Sigmoid colon (tissue), 7 donors: ENCODE measurements at places on chromosomes 5 and 9. TPM values are rescaled to one million over a fixed set of nuclear protein-coding genes. Genes with fewer than 3 reads are reported as not detected.
A peak's percentile ranks its signal among the peaks of the same experiment; 100 is the strongest.

- H3K27me3 ChIP-seq, result no peaks in the 10 kb centered on the region
- no peak for DNase-seq
- H3K36me3 ChIP-seq, result no peaks in the 10 kb centered on the region
- peaks cover 4% of the 10 kb centered on the region for H3K4me1 ChIP-seq
Measured at GRCh38 chr9:100730086-100730485, 152.2 kb downstream of the CAVIN4 start.

- no peak overlapping the region for H3K27ac ChIP-seq
- no peaks in the 10 kb centered on the region for H3K4me1 ChIP-seq
- H3K27me3 ChIP-seq, result no peaks in the 10 kb centered on the region
Measured at GRCh38 chr5:150352244-150353031, 5.1 kb upstream of the TCOF1 start.

DNA sequence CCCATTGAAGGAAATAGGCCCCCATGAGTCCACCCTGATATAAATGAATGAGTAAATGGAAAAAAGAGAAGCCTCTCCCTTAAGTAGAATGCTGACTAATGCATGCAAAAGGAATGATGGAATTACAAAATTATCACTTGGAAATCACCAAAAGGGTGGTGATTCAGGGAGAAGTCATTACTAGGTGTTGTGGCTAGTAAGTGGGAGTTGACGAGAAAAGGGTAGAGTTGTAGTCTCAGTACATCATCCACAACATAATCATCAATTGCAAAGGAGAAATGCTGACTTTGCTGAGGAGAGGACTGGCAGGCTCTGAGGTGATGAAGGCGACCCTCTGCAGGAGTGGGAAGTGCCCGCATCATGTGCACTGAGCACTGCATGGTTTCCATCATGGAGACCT is 201.5 kb upstream of the S1PR3 start:
- no peak for DNase-seq
- H3K4me1 ChIP-seq, result no peaks in the 10 kb centered on the region
- no peaks in the 10 kb centered on the region for H3K36me3 ChIP-seq

- H3K4me1 ChIP-seq, result peaks cover 56% of the 10 kb centered on the region
- H3K36me3 ChIP-seq, result peaks cover 9% of the 10 kb centered on the region
- no peaks in the 10 kb centered on the region for H3K27me3 ChIP-seq
- no peak for DNase-seq
- H3K27ac ChIP-seq, result no peak overlapping the region
Measured at GRCh38 chr9:76690973-76691370, 73.3 kb upstream of the PCA3 start.

- H3K36me3 ChIP-seq, result no peaks in the 10 kb centered on the region
- no peak overlapping the region for H3K27ac ChIP-seq
- no peak for DNase-seq
- H3K4me3 ChIP-seq, result no peak overlapping the region
- H3K4me1 ChIP-seq, result no peaks in the 10 kb centered on the region
Measured at GRCh38 chr9:81861644-81862043, 66.6 kb upstream of the SPATA31D4 start.

GRCh38 chr9:95715868-95716435 is 159.5 kb upstream of the ERCC6L2 start:
- H3K27ac ChIP-seq, result no peak overlapping the region
- H3K36me3 ChIP-seq, result no peaks in the 10 kb centered on the region
- H3K4me3 ChIP-seq, result no peak overlapping the region
- H3K27me3 ChIP-seq, result no peaks in the 10 kb centered on the region
- no peak for DNase-seq
- no peaks in the 10 kb centered on the region for H3K4me1 ChIP-seq

DNA sequence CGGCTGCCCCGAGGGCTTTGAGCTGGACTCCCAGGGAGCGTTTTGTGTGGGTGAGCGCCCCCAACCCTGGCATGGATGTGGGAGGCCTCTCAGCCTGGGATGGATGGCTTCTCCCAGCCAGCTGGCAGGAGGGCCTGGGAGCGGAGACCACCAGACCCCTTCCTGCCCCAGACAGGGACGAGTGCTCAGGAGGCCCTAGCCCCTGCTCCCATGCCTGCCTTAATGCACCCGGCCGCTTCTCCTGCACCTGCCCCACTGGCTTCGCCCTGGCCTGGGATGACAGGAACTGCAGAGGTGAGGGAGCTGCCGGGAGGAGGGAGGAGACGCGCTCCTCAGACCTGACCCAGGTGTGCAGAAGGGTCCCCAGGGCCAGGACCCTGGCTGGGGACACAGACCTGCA is 17.4 kb upstream of the ASS1 start:
- no peak for DNase-seq
- H3K4me3 ChIP-seq, result no peak overlapping the region
- no peaks in the 10 kb centered on the region for H3K27me3 ChIP-seq
- H3K4me1 ChIP-seq, result no peaks in the 10 kb centered on the region
- no peaks in the 10 kb centered on the region for H3K36me3 ChIP-seq

- H3K27me3 ChIP-seq, result no peaks in the 10 kb centered on the region
- H3K4me1 ChIP-seq, result peaks cover 88% of the 10 kb centered on the region
- DNase-seq, result peak; percentile 37
- H3K36me3 ChIP-seq, result no peaks in the 10 kb centered on the region
- no peak overlapping the region for H3K27ac ChIP-seq
- no peak overlapping the region for H3K4me3 ChIP-seq
Measured at GRCh38 chr9:134656334-134657006, 14.9 kb downstream of the COL5A1 start.

DNA sequence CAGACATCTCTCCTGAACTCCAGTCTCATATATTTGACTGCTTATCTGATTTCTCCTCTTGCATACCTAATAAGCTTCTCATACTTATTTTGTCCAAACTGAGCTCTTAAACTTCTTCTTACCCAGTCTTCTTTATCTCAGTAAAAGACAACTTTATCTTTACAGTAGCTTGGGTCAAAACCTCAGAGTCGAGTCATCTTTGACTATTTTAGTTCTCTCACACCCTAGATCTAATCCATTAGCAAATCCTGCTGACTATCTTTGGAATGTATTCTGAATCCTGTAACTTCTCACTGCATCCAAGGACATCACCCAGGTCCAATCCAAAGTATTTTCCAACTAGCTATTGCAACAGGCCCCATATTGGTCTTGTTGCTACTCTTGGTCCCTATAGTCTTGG is 11.8 kb upstream of the JAK2 start:
- no peak overlapping the region for H3K4me3 ChIP-seq
- H3K36me3 ChIP-seq, result no peaks in the 10 kb centered on the region
- no peak overlapping the region for H3K27ac ChIP-seq
- no peaks in the 10 kb centered on the region for H3K4me1 ChIP-seq
- no peak for DNase-seq

DNA sequence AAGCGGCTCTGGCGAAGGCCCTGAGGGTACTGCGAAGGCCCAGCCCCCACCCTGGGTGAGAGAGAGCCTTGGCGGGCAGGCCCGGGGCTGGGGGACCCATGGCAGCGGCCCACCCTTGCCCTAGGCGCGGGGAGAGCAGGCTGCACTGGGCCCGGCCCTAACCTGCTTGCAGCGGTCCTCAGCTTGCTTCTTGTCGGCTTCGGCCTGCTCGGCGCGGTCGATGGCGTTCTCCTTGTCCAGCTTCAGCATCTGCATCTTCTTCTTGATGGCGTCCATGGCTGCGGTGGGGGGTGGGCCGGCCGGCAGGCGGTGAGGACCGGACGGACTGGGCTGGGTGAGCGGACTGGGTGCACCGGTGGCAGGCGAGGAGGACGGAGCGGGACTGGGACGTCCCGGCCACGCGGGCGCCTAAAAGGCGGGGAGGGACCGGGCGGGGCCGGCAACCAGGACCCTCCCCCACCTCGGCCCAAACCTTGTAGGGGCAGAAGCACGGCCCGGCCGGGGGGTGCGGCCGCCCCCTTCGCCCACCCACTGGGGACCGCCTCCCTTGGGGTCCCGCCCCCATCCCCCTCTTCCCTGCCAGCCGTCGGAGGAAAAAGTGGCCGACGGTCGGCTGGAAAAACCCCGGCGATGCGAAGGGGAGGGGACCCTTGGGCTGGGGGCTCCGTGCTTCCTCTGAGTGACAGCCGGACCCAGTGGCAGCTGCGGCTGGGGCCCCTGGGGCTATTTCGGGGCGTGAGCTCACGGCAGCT is at the start of gene TPM2:
Gene TPM2, minus strand, starts transcription at position 384 of the 752 bp plus-strand sequence. Its CDS starts 108 bp downstream, at position 276.
- H3K4me1 ChIP-seq, result peaks cover 33% of the 10 kb centered on the region
- H3K36me3 ChIP-seq, result peaks cover 44% of the 10 kb centered on the region
- H3K27me3 ChIP-seq, result no peaks in the 10 kb centered on the region
- peak; percentile 96 for DNase-seq
- H3K4me3 ChIP-seq, result peak within 1 kb of the TSS; percentile 88

GRCh38 chr9:27108981-27109541 is at the start of gene TEK:
Gene TEK (plus strand): TSS chr9:27109225. CDS start chr9:27109591, 366 bp downstream.
- no peaks in the 10 kb centered on the region for H3K27me3 ChIP-seq
- no peaks in the 10 kb centered on the region for H3K4me1 ChIP-seq
- peak within 1 kb of the TSS; percentile 39 for H3K27ac ChIP-seq
- H3K4me3 ChIP-seq, result peak within 1 kb of the TSS; percentile 1
- no peak for DNase-seq

DNA sequence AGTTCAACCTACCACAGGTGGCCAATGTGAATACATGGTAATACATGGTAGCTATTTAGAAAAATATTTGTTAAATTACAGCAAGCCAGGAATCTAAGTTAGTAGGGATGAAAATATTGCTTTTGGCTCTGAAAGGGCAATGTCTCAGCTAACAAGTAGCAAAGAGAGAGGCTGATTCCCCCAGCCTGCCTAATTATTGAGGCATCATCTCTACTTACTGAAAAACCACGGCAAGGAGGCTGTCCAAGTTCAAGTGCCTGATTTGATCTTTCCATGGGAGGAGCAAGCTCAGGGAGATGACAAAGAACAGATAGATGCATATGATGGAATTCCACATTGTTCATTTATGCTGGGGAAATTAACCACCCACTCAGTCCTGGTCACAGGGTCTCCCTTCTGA is 28.7 kb upstream of the UBTD2 start:
- H3K27ac ChIP-seq, result no peak overlapping the region
- no peaks in the 10 kb centered on the region for H3K36me3 ChIP-seq
- no peak for DNase-seq
- no peaks in the 10 kb centered on the region for H3K4me1 ChIP-seq
- H3K4me3 ChIP-seq, result no peak overlapping the region
- H3K27me3 ChIP-seq, result no peaks in the 10 kb centered on the region

- H3K4me3 ChIP-seq, result no peak overlapping the region
- no peaks in the 10 kb centered on the region for H3K4me1 ChIP-seq
- no peaks in the 10 kb centered on the region for H3K36me3 ChIP-seq
- no peak for DNase-seq
Measured at GRCh38 chr9:79598562-79599345, 27.0 kb downstream of the TLE4 start.

GRCh38 chr5:2986301-2986700 is 234.8 kb upstream of the IRX2 start:
- H3K4me3 ChIP-seq, result no peak overlapping the region
- no peaks in the 10 kb centered on the region for H3K27me3 ChIP-seq
- H3K4me1 ChIP-seq, result no peaks in the 10 kb centered on the region
- H3K27ac ChIP-seq, result no peak overlapping the region
- no peak for DNase-seq
- H3K36me3 ChIP-seq, result no peaks in the 10 kb centered on the region

DNA sequence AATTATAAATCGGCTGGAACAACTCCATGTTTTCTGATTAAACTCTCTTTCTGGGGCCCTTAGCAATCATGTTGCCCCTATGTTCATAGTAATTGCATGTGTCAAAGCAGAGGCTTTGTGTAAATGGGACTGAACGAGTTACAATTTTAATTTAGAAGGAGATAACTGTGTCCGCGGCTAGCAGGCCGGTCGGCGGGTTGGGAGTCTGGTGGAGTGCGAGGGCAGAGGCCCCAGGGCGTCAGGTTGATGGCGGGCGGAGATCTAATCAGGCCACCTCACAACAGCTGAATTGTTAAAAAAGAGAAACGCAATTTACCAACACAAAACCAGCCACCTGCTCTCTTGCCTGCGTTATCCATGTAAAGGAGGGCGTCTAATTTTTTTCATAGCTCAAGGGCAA is 134.9 kb upstream of the LPCAT1 start:
- no peak for DNase-seq
- H3K4me1 ChIP-seq, result no peaks in the 10 kb centered on the region
- H3K27ac ChIP-seq, result no peak overlapping the region
- peaks cover 25% of the 10 kb centered on the region for H3K27me3 ChIP-seq
- no peaks in the 10 kb centered on the region for H3K36me3 ChIP-seq

DNA sequence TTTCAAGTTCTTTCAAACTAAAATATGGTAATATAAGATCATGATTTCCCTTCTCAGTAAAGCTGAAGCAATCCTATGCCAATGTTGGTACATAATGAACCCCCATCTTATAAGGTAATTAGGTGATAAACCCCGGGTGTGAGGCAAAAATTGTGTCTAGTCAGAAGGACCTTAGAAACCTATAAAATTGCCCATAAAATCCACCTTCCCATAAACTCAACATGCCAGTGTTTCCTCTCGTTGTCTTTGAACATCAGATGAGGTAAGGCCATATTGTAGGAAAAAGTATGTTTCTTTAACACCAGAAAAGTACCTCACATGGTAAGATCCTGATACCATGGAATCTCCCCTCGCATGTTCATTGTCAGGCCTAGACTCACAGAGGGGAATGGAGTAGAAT is 43.3 kb downstream of the SNCAIP start:
- no peak overlapping the region for H3K27ac ChIP-seq
- no peak for DNase-seq
- H3K4me1 ChIP-seq, result peaks cover 12% of the 10 kb centered on the region

- no peak overlapping the region for H3K27ac ChIP-seq
- H3K4me3 ChIP-seq, result no peak overlapping the region
- no peaks in the 10 kb centered on the region for H3K4me1 ChIP-seq
- H3K27me3 ChIP-seq, result no peaks in the 10 kb centered on the region
Measured at GRCh38 chr9:69276775-69277174, 48.2 kb upstream of the ENTREP1 start.

- no peak for DNase-seq
- H3K36me3 ChIP-seq, result no peaks in the 10 kb centered on the region
- H3K4me3 ChIP-seq, result no peak overlapping the region
- no peaks in the 10 kb centered on the region for H3K27me3 ChIP-seq
- H3K27ac ChIP-seq, result peak overlapping the region; percentile 33
Measured at GRCh38 chr9:116471093-116471906, 215.8 kb upstream of the TRIM32 start.

- no peak overlapping the region for H3K27ac ChIP-seq
- DNase-seq, result no peak
- no peak overlapping the region for H3K4me3 ChIP-seq
- no peaks in the 10 kb centered on the region for H3K27me3 ChIP-seq
- H3K36me3 ChIP-seq, result no peaks in the 10 kb centered on the region
Measured at GRCh38 chr5:36443941-36444340, 142.2 kb upstream of the RANBP3L start.

GRCh38 chr5:34001241-34001841 is 6.5 kb downstream of the AMACR start:
- H3K36me3 ChIP-seq, result peaks cover 31% of the 10 kb centered on the region
- H3K4me1 ChIP-seq, result peaks cover 21% of the 10 kb centered on the region
- peak; percentile 85 for DNase-seq
- no peak overlapping the region for H3K4me3 ChIP-seq

- no peak overlapping the region for H3K4me3 ChIP-seq
- H3K4me1 ChIP-seq, result no peaks in the 10 kb centered on the region
Measured at GRCh38 chr5:118614731-118615456, 373.5 kb downstream of the DTWD2 start.

ASPN gene
- total RNA-seq, result 96.9 TPM

BNC2 gene
- 148 TPM for total RNA-seq

FGFR4 gene
- 3.0 TPM for total RNA-seq

RAD1 gene
- total RNA-seq, result 18.3 TPM

NRG2 gene
- 4.8 TPM for total RNA-seq

UGT3A2 gene
- total RNA-seq, result not detected

PCDHGA8 gene
- 4.4 TPM for total RNA-seq

SEMA5A gene
- total RNA-seq, result 2.1 TPM

INPP5E gene
- total RNA-seq, result 4.6 TPM
